ENCODE measurements at places on chromosomes 6 and 20.

DNA sequence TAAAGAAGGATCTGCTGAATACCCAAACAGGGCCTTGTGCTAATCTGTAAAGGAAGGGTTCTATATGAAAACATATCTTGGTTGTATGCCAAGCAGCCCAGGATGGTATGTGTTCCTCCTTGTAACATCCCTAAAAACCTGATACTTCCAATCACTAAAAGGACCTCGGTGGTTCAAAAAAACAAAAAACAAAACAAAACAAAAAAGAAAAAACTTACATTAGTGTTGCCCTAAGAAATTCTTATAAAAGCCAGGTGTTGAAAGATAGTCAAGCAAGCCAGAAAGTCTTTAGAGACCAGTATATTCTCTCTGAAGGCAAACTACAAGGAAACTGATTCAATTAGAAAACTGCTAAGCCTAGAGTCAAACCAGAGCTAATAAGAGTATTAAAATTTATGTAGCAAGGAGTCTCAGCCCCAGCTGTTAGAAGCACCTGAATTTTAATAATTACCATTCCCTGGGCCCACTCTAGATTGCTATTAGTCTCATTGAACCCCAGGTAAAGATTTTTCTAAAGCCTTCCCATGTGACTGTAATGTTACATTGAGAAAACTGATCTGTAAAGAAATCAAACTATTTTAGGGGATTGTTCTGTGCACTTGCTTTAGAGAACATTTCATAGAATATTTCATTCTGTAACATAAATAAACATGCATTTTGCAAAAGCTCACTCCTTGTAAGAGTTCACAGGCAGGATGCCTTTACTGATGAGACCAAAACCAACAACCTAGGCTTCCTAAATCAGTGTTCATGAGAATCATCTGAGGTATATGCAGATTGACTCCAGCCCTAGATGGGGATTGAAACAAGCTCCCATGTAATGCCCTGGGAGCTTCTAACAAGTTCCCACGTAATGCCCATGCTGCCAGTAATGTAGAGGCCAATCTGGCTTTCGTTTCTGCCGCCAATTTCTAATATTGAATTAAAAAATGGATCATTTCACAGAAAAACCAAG lies 95.2 kb upstream of the BTN3A2 start:
- no peak for DNase-seq

DNA sequence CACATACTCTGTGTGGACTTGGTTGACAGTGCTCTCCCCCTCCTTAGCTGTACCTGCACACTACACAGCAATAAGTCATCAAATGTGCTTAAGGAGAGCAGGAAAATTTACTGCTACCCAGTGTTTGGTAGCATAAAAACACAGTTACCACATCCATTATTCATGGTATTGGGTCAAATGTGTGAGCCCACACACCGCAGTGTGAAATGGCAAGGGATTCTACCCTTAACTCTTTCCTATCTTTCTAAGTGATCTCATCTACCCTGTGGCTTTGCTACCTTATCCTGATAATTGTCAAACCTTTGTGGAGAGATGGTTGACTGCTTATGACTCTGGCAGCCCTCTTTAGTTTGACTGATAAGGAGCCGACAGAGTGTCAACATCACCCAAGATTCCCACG lies 47.6 kb downstream of the STX11 start:
- DNase-seq: no peak

DNA sequence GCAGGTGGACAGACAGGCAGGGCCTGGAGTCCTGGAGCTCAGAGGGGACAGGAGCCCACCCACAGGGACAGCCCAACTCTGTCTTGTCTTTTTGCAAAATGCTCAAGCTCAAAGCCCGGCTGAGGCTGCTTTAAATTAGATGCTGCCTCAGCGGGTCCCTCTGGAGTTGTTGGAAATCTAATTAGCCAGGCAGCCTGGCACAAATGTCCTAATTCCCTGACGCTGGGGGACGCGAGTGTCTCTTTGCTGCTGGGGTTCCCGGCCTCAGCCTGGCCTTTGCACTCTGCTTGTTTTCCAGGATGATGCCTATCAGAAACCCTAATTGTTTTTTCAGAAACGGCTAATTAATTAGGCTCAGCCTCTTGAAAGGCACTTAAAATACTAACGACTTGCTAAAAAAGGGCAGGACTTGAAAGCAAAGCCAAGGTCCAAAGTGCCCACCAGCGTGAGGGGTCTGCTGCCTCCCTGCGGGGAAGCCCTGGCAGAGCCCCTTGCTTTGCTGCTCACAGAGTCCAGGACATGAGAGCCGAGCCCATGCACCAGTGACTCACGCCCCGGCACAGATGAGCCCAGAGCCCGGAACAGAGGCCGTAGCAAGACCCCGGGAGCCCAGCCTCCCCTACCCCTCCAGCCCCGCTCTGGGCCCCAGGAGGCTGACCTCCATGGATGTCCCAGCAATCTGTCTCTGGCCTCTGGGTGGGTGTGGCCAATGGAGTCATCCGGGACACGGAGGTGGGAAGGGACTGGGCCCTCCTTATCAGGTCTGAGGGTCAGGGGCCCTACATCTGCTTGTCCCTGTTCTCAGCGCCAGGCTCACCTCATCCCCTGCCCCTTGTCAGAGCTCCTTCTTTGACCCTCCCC lies 46.0 kb upstream of the BHLHE23 start:
- DNase-seq: no peak

DNA sequence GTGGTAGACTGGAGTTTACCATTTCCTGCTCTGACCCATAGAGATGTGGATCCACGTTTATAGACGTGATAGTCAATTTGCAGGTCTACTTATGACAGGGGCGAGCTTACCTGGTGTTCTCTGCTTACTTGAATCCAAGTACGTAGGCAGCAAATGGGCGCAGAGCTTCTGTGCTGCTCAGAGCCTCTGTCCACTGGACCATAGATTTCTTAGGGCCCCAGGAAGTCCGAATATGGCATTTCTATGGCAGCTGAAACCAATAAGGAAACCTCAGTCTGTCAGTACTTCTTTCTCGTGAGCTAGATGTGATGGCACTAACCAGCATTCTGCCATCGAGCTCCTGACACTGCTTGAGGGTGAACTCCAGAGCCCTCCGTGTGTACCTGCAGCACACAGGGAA lies 19.5 kb upstream of the NPEPL1 start:
- no peak for DNase-seq

DNA sequence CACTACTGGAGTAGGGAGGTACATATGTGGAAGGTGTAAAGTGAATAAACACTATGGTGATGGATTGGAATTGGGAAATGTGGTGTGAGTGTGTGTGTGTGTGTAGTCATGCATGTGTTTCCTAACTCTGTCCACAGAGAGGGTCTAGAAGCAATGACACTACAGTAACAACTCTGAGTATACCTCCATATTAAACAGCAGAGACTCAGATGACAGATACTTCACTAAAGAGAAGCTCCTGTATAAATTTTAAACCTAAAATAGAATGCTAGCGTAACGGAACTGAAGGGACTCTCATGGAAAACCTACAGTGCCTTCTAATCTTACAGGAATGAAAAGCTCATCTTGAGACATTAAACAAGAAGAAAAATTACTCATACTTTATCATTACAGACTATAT lies 150.5 kb downstream of the SLC16A10 start:
- DNase-seq: no peak

- DNase-seq: no peak
Observed at GRCh38 chr6:80003826-80004172, 650 bp upstream of the TTK start.

- DNase-seq: no peak
Observed at GRCh38 chr6:69758214-69758613, 38.6 kb downstream of the LMBRD1 start.

GRCh38 chr20:35151736-35152135 lies 4.6 kb upstream of the EDEM2 start:
- DNase-seq: no peak

GRCh38 chr20:12315652-12316051 lies 398.0 kb downstream of the BTBD3 start:
- no peak for DNase-seq

DNA sequence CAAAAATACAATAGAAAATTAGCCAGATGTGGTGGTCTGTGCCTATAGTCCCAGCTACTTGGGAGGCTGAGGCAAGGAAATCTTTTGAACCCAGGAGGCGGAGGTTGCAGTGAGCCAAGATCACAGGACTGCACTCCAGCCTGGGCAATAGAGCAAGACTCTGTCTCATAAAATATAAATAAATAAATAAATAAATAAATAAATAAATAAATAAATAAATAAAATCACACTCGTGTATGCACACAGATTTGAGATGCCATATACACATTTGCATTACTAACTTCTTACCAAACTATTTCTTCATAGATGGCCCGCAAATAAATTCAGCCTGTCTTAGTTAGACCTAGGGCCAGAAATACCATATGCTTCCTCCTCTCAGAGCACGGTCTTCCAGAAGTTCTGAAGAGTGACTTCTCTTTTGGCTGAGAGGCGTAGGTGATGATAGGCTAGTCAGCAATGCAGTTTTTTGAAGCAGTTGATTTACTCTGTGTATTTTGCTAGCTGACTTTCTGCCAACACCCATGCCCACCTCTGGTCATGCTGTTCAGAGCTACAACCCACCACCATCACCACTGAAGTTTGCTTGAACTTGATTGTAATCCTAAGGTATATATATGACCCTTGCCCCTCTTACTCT lies 150.1 kb downstream of the SASH1 start:
- DNase-seq: no peak

DNA sequence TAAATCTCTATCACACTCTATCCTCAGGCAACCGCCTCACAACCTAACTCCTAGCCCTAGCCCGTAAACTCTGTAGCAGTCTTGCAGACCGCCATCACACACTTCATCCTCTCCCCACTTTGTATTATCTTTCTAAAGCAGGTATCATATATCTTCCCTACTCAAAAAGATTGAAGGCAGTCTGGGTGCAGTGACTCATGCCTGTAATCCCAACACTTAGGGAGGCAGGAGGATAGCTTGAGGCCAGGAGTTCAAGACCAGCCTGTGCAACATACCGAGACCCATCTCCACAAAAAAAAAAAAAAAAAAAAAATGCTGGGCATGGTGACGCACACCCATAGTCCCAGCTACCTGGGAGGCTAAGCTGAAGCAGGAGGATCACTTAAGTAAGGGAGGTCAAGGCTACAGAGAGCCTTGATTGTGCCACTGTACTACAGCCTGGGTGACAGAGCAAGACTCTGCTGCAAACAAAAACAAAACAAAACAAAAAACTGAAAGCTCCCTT lies 22.9 kb downstream of the RANBP9 start:
- no peak for DNase-seq

GRCh38 chr6:125747589-125748405 lies 1.6 kb upstream of the HEY2 start:
- DNase-seq: no peak

DNA sequence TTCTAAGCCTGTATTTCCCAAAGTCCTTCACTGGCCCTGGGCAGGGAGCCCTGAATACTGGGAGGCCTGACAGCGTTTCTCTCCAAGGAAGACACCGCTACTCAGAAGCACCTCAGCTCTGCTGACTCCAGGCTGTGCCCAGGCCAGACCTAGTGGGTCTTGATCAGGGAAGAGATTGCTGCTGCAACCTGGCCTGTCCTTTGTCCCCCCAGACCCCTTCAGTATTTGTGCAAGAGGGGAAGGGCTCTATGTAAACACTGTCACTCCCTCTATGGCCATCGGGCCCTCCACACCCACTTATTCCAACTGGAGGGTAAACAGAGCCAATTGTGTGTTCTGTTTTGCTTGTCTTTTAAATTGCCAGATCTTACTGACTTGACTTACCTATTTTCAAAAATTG lies 20.6 kb downstream of the PLEKHG1 start:
- no peak for DNase-seq
